ENCODE measurements at places on chromosomes 16 and 17. TPM values are rescaled to one million over a fixed set of nuclear protein-coding genes. Genes with fewer than 3 reads are reported as not detected.

GPRC5B gene
- 21.1 TPM for total RNA-seq

CCL18 gene
- total RNA-seq, result 31.9 TPM

DNA sequence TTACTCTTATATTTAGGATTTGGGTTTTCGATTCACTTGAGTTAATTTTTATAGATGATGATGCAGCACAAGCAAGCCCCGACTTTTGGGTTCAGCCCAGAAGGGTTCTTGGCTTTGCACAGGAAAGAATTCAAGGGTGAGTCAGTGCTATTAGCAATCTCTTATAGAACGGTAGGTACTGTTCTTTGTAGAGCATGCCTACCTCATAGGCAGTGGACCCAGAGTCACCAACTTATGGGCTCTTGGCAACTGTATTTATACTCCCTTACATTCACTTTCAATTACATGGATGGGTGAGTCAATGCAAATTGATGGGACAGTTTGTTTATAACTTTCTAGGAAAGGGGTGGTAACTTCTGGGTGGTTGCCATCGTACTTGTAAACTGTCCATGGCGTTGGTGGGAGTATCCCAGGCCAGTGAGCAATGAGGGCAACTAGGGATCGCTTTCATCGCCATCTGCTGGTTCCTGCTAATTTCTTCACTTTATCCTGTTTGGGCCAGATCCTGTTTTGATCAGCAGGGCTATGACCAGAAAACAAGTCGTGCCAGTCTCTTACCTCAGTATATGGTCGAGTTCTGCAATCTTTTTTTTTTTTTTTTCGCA, 362.6 kb downstream of the CNTNAP4 start:
- no peak overlapping the region for H3K4me3 ChIP-seq
- no peaks in the 10 kb centered on the region for H3K36me3 ChIP-seq
- H3K27ac ChIP-seq, result no peak overlapping the region
- no peaks in the 10 kb centered on the region for H3K27me3 ChIP-seq

GP1BA gene
- total RNA-seq, result 0.55 TPM

DNA sequence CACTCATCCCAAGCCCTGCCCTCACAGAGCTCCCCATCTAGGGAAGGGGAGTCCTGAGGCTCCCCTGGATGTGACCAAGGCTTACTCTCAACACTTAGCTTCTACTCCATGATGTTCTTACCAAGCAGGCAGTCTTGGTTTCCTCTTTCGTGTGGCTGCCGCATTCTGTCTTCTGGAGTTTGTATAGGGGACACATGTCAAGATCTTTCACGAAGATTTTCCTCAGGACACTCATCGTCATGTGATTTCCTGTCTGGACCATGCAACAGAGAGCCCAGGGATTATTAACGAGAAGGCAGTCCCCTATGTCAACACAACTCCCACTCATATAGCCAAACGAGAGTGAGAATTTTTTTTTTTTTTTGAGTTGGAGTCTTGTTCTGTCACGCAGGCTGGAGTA, 10.4 kb downstream of the PRSS54 start:
- H3K4me3 ChIP-seq, result no peak overlapping the region

DNA sequence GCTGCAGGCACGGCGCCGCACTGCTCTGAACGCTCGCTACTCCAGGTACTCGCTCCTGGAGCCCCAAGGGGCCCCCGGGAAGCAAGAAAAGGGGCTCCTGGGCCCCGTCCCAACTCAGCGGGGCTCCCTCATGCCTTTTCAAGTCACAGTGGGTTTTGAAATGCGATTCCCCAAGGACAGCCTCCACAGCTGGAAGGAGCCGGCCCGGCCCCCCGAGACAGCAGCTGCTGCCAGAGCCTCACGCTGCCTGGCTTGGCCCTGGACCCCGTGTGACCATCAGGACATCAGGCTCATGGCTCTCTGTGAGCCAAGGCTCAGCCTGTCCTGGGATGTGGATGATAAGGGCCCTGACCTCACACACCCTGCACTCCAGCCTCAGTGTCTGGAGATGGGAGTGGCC, 80.6 kb downstream of the LMF1 start:
- H3K4me3 ChIP-seq, result no peak overlapping the region
- H3K27me3 ChIP-seq, result no peaks in the 10 kb centered on the region
- no peak for DNase-seq
- peaks cover 10% of the 10 kb centered on the region for H3K36me3 ChIP-seq

DNA sequence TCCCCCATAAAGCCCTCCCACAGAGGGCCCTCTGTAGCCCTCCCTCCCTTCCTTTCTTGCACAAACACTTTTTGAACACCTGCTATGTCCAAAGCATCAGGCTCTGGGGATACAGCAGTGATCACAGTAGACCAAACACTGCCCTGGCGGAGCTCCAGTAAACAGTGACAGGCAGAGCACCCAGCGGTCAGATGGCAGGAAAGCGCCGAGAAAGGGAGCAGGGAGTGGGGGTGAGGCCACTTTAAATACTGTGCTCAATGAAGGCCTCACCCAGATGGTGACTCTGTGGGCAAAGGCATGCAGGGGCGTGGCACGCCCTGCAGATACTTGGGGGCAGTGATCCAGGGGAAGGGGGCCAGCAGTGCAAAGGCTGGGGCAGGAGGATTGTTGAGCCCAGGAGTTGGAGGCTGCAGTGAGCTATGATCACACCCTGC, 7.6 kb downstream of the PRR29 start:
- peaks cover 46% of the 10 kb centered on the region for H3K4me1 ChIP-seq
- no peak for DNase-seq
- H3K27ac ChIP-seq, result peak overlapping the region; percentile 59
- peak overlapping the region; percentile 31 for H3K4me3 ChIP-seq
- H3K27me3 ChIP-seq, result no peaks in the 10 kb centered on the region

NDRG4 gene
- 48.1 TPM for total RNA-seq

GRCh38 chr17:34822007-34822739, 139.1 kb downstream of the CCT6B start:
- no peak overlapping the region for H3K4me3 ChIP-seq
- DNase-seq, result no peak
- peaks cover 5% of the 10 kb centered on the region for H3K27me3 ChIP-seq
- no peaks in the 10 kb centered on the region for H3K4me1 ChIP-seq

DNA sequence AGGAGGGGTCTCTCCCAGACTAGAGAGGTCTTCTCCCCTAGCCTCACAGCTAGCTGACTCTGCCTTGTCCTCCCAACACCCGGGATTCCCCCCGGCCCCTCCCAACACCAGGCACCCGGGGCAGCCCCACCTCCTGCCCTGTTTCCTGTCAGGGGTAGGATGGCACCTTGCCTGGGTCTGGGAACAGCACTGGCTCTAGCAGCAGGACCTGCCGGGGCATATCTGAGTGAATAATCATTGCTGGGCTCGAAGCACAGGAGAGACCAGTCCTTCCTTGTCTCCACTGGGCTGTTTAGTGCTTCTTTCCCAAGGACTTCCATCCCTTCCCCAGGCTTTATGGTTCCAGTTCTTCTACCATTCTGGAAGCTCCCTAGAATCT, 25.7 kb downstream of the MINK1 start:
- H3K27ac ChIP-seq, result peak overlapping the region; percentile 38
- H3K36me3 ChIP-seq, result no peaks in the 10 kb centered on the region
- peaks cover 42% of the 10 kb centered on the region for H3K4me1 ChIP-seq
- H3K27me3 ChIP-seq, result no peaks in the 10 kb centered on the region
- H3K4me3 ChIP-seq, result peak overlapping the region; percentile 4

E4F1 gene
- total RNA-seq, result 22.6 TPM

DNA sequence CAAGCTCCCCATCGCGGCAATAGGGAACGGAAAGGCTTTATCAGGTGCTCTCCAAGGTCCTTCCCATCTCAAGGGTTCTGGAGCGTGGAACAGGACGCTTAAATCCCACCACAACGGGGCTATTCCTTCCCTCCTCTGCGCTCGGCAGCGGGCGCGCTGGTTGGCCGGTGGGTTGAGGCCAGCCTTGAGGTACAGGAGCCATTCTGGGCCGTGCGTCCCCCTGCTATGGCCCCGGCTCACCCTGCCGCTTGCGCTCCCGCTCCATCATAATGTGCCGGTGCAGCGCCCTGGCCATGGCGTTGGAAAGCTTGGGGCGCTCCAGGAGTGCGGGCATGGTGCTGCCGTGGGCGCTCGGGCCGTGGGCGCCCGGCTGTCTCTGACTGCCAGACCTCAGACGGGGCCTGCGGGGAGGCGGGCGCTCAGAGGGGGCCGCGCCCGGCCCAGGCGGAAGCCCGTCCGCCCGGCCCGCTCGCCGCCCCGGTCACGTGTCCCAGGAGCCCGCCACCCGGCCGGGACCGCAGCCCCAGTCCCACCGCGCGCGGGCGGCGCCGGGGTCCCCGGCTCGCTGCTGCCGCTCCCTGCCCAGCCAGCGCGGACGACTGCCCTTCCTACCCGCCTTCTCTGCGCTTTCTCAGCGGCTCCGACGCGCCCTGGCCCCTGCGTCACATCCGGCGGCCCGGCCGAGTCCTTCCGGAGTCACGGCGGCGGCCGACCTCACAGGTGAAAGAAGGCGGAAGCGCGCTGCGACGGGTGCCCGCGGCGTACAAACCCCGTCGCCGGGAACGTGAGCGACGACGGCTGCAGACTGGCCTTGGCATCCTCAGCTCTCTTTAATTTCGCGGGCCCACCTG, at the start of gene GPS2:
GPS2 (minus strand) TSS at position 642 of the 851 bp plus-strand sequence; CDS start at position 334, 308 bp downstream.
- H3K4me3 ChIP-seq, result peak within 1 kb of the TSS; percentile 90
- peaks cover 24% of the 10 kb centered on the region for H3K4me1 ChIP-seq
- H3K27me3 ChIP-seq, result no peaks in the 10 kb centered on the region
- peak within 1 kb of the TSS; percentile 98 for H3K27ac ChIP-seq
- peaks cover 65% of the 10 kb centered on the region for H3K36me3 ChIP-seq
- DNase-seq, result peak; percentile 97

DNA sequence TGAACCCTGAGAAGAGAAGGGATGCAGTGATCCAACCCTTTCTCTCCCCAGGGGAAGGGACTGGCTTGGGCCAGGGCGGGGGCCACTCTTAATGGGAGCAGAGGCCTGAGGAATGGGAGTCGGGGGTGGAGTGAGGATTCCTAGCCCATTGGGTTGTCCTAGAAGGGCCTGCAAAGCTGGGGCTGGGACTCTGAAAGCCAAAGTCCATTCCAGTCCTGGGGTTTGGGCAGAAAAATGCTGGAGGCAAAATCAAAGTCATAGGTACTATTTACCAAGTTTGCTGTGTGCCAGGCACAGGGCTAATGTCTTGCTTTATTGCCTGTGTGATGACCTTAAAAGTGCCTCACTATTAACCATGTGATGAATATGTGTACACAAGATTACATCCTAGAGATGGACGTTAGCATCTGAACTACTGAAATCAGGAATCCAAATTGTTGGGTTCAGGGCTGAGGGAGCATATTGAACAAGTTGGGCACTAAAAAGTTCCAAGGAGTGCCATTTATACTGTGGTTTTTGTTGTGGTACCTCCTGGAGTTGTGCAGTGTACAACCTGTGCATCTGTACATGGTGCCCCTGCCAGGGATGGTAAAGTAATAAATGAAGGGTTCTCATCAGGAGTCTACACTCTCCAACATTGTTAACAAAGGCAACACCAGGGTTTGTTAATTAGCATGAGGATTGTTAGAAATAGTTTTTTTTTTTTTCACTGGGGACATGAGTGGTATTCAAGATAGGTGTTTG, 84.4 kb upstream of the NKD1 start:
- no peak overlapping the region for H3K4me3 ChIP-seq
- H3K36me3 ChIP-seq, result no peaks in the 10 kb centered on the region
- H3K4me1 ChIP-seq, result peaks cover 5% of the 10 kb centered on the region
- H3K27me3 ChIP-seq, result peaks cover 56% of the 10 kb centered on the region

GRCh38 chr17:62032480-62032879, 32.6 kb downstream of the MED13 start:
- no peaks in the 10 kb centered on the region for H3K27me3 ChIP-seq
- peaks cover 79% of the 10 kb centered on the region for H3K36me3 ChIP-seq
- H3K27ac ChIP-seq, result no peak overlapping the region
- H3K4me3 ChIP-seq, result no peak overlapping the region
- no peak for DNase-seq

- no peaks in the 10 kb centered on the region for H3K36me3 ChIP-seq
- DNase-seq, result no peak
- H3K27ac ChIP-seq, result no peak overlapping the region
- H3K4me1 ChIP-seq, result no peaks in the 10 kb centered on the region
Observed at GRCh38 chr17:9273428-9274391, 252.4 kb downstream of the NTN1 start.

DNA sequence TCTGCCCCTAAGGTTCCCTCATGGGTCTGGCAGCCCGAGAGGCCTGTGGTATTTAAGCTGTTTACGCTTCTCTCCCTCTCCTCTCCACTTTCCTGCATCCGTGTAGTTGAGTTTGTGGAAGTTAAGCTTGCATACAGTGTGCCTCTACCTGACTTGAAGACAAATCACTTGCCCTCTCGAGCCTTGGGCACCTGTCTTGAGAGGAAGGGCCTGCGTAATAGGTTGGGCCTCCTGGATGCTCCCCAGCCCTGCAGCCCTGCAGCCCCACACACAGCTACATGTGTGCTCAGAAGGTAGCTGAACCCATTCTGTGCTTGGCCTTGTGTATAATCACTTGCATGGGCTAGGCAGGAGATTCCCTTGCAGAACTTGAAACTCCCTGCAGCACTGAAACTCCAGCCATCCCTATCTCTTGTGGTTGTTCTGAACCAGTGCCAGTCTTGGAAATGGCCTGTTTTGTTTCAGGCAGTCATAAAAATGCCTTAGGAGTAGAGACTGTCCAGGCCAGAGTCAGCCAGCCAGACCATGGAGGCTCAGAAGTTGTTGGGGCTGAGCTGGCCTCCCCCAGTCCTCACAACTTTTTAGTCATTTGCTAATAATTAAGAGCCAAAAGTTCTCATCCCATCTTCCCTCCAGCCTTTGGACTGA, 134.6 kb downstream of the CLEC16A start:
- peaks cover 11% of the 10 kb centered on the region for H3K4me1 ChIP-seq
- no peaks in the 10 kb centered on the region for H3K27me3 ChIP-seq
- H3K36me3 ChIP-seq, result peaks cover 11% of the 10 kb centered on the region
- no peak overlapping the region for H3K4me3 ChIP-seq
- DNase-seq, result no peak
- H3K27ac ChIP-seq, result peak overlapping the region; percentile 30

DNA sequence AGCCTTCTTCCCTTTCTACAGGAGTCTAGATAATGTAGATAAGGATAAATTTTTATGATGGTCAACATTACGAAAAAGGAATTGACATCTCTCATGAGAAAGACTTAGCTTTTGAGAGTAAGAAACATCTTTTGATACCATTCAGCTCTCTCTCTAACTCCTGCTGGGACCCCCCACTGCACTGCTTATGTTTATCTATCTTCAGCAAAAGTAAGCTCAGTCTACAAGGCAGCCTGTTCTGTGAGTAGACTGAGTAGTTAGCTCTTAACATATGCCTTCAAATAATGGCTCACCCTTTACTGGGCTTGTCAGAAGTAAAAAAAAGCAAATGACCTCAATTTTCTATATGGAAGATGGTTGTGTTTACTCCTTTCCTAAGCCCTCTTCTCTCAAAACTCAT, 372.2 kb upstream of the CDH11 start:
- no peak for DNase-seq
- H3K27ac ChIP-seq, result no peak overlapping the region
- H3K4me3 ChIP-seq, result no peak overlapping the region
- no peaks in the 10 kb centered on the region for H3K4me1 ChIP-seq
- no peaks in the 10 kb centered on the region for H3K36me3 ChIP-seq

DNA sequence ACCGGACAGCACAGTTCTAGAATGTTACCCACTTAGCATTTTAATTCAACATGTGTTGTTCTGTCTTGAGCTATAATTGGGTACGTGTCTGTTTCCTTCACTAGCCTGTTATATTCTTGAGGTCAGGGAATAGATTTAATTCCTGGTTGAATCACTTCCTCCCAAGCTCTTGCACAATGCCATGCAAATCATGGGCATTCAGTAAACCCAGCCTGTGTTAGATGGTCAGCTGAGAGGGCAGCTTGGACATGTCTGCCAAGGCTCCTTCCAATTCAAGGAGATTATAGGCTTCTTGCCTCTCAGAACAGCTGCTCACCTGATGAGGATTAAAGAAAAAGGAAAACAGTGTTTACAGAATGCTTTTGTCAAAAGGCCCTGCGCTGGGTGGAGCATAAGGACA, 12.6 kb downstream of the C1QTNF1 start:
- no peak overlapping the region for H3K4me3 ChIP-seq
- no peaks in the 10 kb centered on the region for H3K36me3 ChIP-seq

NPIPA8 gene
- 0.67 TPM for total RNA-seq

VASN gene
- total RNA-seq, result 20.3 TPM

GUCY2D gene
- 2.6 TPM for total RNA-seq
